ENCODE measurements at places on chromosomes 5 and 9. TPM values are rescaled to one million over a fixed set of nuclear protein-coding genes. Genes with fewer than 3 reads are reported as not detected.

The MEIKIN gene
- total RNA-seq = not detected

The MAST4 gene
- 20.7 TPM for total RNA-seq

The C5orf34 gene
- total RNA-seq = 1.3 TPM

The TRAF1 gene
- total RNA-seq = 0.43 TPM

The INSL6 gene
- total RNA-seq = not detected

The MPDZ gene
- 126 TPM for total RNA-seq

The CYLC2 gene
- total RNA-seq = not detected

The SHISAL2B gene
- not detected for total RNA-seq

The TYRP1 gene
- total RNA-seq = 0.09 TPM

The FGFR4 gene
- 3.3 TPM for total RNA-seq

The LRRTM2 gene
- 2.0 TPM for total RNA-seq

The SPATA31D4 gene
- not detected for total RNA-seq

The SLC35A4 gene
- 22.3 TPM for total RNA-seq

The FGF18 gene
- under 0.01 TPM for total RNA-seq

The ABLIM3 gene
- total RNA-seq = 24.2 TPM

The SEMA6A gene
- 31.0 TPM for total RNA-seq

The GEMIN5 gene
- total RNA-seq = 16.7 TPM

The ADAMTS19 gene
- not detected for total RNA-seq
